ENCODE measurements at places on chromosomes 2 and 18. TPM values are rescaled to one million over a fixed set of nuclear protein-coding genes. Genes with fewer than 3 reads are reported as not detected.

GRCh38 chr2:119197126-119197405, 26.6 kb upstream of the STEAP3 start:
- no peak for DNase-seq
- H3K27ac ChIP-seq, result no peak overlapping the region
- no peaks in the 10 kb centered on the region for H3K4me1 ChIP-seq
- no peaks in the 10 kb centered on the region for H3K27me3 ChIP-seq
- no peaks in the 10 kb centered on the region for H3K36me3 ChIP-seq
- no peak overlapping the region for H3K4me3 ChIP-seq

DNA sequence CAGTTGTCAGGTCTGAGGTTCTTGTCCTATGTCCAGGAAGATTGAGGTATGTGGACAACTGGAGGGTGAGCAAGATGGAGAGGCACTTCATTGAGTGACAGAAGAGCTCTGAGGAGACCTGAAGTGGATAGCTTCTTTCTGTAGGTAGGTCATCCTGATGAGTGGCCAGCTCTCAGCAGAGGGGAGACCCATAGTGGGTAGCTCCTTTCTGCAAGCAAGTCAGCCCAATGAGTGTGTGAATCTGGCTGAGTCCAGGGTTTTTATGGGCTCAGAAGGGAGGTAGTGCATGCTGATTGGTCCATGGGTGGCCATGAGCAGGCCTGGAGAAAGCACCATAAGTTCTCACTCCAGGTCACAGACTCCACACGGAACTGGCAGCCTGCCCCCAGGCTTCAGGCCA, 92.6 kb upstream of the GALNT5 start:
- no peak overlapping the region for H3K27ac ChIP-seq
- H3K27me3 ChIP-seq, result no peaks in the 10 kb centered on the region
- DNase-seq, result no peak
- H3K4me1 ChIP-seq, result no peaks in the 10 kb centered on the region
- no peaks in the 10 kb centered on the region for H3K36me3 ChIP-seq
- no peak overlapping the region for H3K4me3 ChIP-seq

- H3K36me3 ChIP-seq, result no peaks in the 10 kb centered on the region
- H3K4me3 ChIP-seq, result no peak overlapping the region
- peaks cover 4% of the 10 kb centered on the region for H3K4me1 ChIP-seq
- no peaks in the 10 kb centered on the region for H3K27me3 ChIP-seq
- H3K27ac ChIP-seq, result no peak overlapping the region
These were observed 39.4 kb downstream of the TMEM18 start for GRCh38 chr2:637804-638203.

- no peak overlapping the region for H3K4me3 ChIP-seq
- DNase-seq, result no peak
- no peaks in the 10 kb centered on the region for H3K36me3 ChIP-seq
- H3K27ac ChIP-seq, result no peak overlapping the region
These were observed 3.9 kb downstream of the NEB start for GRCh38 chr2:151730262-151730975.

- no peaks in the 10 kb centered on the region for H3K36me3 ChIP-seq
- H3K27ac ChIP-seq, result no peak overlapping the region
- H3K27me3 ChIP-seq, result no peaks in the 10 kb centered on the region
- H3K4me3 ChIP-seq, result no peak overlapping the region
- no peak for DNase-seq
These were observed 45.5 kb downstream of the CERS6 start for GRCh38 chr2:168501466-168502065.

- peaks cover 10% of the 10 kb centered on the region for H3K4me1 ChIP-seq
- DNase-seq, result no peak
- H3K4me3 ChIP-seq, result peak overlapping the region; percentile 56
- H3K27me3 ChIP-seq, result no peaks in the 10 kb centered on the region
These were observed 57.9 kb upstream of the MSH2 start for GRCh38 chr2:47344890-47345589.

DNA sequence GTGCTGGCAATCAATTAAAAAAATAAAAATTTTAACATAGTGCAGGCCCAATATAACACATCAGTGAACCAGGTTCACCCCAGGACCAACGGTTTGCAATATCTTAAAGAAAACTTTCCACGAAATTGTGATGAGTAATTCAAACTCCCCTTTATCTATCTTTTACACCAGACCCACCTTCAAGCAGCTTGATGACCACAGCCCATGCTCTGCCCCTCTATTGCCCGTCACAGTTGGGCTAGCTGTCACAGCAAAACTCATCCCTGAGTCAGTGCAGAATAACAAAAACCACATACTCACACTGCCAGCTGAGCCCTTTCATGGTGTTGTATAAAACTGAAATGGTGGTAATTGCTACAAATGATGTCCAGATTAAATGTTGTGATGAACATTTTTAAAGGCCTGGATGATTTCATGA, 112.5 kb upstream of the CREB1 start:
- H3K27me3 ChIP-seq, result no peaks in the 10 kb centered on the region
- no peaks in the 10 kb centered on the region for H3K36me3 ChIP-seq
- H3K4me1 ChIP-seq, result no peaks in the 10 kb centered on the region
- no peak overlapping the region for H3K27ac ChIP-seq
- DNase-seq, result no peak
- no peak overlapping the region for H3K4me3 ChIP-seq

- H3K4me1 ChIP-seq, result no peaks in the 10 kb centered on the region
- no peaks in the 10 kb centered on the region for H3K36me3 ChIP-seq
- H3K27me3 ChIP-seq, result no peaks in the 10 kb centered on the region
These were observed 136.7 kb upstream of the ZFP36L2 start for GRCh38 chr2:43363120-43363519.

GRCh38 chr2:61398413-61398812, 72.5 kb downstream of the USP34 start:
- H3K36me3 ChIP-seq, result no peaks in the 10 kb centered on the region
- H3K4me1 ChIP-seq, result no peaks in the 10 kb centered on the region
- H3K4me3 ChIP-seq, result no peak overlapping the region
- no peak overlapping the region for H3K27ac ChIP-seq
- no peaks in the 10 kb centered on the region for H3K27me3 ChIP-seq

The SH3RF3 gene
- total RNA-seq, result 61.7 TPM

The CYS1 gene
- 26.9 TPM for total RNA-seq

The AMER3 gene
- total RNA-seq, result not detected

The STPG4 gene
- total RNA-seq, result not detected
